ENCODE measurements at places on chromosomes 12 and 14.

DNA sequence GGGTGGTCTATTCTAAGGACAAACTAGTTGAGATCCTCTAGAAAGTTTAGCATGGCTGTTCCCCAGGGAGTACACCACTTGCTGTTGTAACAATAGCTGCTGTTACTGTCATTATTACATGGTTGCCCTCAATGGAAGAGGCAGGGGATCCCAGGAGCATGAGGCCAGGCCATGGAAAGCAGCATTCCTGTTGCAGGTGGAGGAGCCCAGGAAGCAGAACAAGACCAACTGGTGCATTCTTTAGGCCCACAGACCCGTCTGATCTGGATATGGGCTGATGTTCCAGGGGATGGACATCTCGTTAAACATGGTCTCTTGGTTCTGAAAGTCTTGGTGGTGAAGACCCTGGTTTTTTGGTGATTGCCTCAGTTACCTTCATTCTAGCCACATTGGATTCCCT lies 109.2 kb upstream of the WSCD2 start:
- no peak for DNase-seq

GRCh38 chr14:20722016-20722415 lies 23.7 kb upstream of the EDDM3A start:
- no peak for DNase-seq

DNA sequence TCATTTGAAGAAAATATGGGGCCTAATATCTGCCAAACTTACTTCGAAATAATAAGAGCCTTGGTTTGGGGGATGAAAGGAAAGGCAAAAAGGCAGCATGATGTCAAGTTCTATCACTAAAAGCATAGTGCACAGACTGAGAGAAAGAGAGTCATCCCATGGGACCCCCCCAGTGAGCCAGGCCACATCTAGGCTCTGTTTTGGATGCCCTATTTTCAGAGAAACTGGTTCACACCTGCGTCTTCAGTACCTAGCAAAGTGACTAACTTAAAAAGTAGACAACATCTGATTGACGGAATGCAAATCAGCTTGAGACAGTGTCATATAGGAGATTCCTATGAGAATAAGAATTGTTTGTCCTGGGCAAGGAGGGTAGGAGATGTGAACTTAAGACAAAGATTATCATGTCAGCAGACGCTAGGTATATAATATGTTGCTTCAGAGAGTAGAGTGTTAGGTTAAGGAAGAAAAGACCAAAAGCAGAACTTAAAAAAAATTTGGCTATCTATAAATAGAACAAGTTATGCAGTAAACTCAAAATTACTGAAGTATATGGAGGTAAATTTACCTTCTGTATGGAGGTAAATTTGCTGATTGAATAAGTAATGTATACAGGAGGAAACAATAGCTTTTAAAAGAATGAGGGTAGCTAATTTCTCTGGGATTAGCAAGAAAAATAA lies 148.2 kb downstream of the SLC41A2 start:
- no peak for DNase-seq

DNA sequence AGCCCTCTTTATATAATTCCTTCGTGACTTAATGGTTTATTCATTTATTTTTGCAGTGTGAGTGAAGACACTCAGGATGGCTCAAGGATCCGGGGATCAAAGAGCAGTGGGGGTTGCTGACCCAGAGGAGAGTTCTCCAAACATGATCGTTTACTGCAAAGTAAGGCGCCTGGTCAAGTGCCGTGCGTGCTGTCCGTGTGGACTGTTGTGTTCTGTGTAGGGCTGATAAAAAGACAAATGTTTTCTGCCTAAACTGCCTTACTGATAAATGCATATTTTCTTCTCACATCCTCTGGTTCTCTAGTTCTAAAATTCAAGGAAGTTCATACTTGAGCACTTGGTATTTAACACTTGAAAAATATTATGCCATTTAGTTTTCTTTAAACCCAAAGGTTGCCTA lies 32.5 kb downstream of the RGS6 start:
- no peak for DNase-seq

DNA sequence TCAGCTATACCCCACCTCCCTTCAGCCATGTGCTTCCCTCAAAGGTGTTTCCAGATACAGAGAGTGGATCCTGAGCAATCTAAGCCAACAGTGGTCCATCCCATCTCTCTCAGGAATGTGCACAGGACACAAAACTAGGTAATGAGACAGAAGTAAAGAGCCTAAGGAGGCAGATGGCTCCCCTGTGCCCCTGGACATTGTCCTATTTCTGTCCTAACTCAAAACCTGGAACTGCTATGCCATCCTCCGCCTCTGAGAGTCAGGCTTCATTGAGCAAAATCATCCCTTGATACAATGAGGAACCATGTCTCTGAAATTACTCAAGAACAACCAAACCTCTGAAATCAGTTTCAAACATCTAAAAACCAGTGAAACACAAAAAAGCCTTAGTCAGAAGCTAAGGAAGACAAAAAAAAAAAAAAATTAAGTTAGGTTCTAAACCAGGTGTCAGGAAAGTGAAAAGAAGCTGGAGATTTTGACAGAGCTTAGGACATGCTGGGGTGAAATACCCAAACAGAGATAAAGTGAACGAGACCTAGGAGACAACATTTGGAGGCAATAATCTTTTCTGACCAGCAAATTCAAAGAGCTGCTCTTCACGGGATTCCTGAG lies 200.3 kb upstream of the PLEKHG7 start:
- DNase-seq = no peak

- DNase-seq = no peak
Measured at GRCh38 chr12:76764856-76765255, 941 bp downstream of the ZDHHC17 start.

DNA sequence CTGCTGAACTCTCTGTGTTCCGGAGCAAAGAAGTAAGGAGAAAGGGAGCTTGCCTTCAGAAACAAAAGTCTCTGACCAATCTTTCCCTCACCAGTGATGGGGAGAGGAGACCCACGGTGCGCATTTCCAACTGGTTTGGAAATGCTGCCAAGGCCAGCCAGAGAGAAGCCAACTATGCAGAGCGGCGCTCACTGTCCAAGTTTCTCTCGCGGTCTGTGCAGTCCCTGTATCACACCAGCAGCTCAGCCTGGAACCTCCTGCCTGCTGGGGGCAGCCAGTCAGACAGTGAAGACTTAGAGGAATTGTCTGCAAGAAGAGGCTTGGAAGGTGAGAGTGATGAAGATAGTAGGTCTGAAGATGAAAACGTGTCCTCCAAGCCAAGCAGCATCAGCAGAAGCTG lies 206.2 kb downstream of the NAV3 start:
- DNase-seq = no peak

GRCh38 chr14:75984674-75985073 lies 889 bp upstream of the IFT43 start:
- DNase-seq = no peak

GRCh38 chr12:103799857-103800771 lies 40.9 kb downstream of the NT5DC3 start:
- no peak for DNase-seq

DNA sequence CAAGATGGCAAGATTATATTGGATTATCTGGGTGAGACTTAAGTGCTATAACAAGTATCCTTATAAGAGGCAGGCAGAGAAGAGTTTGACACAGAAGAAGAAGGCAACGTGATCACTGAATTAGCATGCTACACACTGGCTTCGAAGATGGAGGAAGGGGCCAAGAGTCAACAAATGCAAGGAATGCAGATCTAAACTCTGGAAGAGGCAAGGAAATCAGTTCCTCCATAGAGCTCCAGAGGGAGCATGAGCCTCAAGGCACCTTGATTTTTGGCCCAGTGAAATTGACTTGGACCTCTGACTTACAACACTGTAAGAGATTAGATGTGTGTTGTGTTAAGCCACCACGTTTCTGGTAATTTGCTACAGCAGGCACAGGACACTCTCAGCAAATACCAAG lies 536.4 kb upstream of the SEL1L start:
- no peak for DNase-seq

- no peak for DNase-seq
Measured at GRCh38 chr14:68015356-68016254, 196.0 kb downstream of the RAD51B start.

DNA sequence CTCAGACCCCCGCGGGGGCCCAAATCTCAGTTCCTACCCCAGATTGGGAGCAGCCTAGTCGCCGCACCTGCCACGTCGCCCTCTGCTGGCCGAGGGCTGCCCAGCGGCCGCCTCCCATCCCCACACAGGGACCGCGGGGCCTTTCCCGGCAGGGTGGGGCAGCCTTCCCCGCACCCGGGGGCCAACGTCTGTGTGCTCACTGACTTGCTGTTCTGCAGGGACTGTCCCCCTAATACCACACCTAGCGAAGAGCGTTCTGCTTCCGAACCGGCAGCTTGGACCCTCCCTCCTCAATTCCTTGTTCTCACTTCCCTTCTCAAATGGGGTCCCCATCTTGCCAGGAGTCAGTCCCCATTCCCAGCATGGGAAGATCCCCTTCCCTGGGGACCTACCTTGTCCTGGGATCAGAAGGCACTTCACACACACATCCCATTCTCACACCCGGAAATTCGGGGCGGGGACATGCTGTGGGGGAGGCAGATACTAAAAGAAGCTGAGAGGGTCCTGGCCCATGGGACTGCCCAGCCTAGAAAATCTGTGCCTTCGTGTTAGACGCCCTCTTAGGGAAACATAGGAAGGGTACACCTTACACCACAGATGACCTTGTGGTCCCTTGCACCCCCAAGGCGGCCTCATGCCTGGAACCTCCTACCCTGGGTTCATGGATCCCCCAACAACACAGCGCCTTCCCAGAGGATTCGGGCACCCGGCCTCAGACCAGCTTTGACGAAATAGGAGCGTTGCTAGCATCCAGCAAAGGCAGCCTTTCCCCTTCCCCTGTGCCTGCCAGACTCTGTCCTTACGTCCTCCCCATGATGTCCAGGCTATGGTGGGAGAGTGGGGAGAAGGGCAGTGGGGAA lies 16.4 kb downstream of the ACVRL1 start:
- DNase-seq = peak; percentile 34

DNA sequence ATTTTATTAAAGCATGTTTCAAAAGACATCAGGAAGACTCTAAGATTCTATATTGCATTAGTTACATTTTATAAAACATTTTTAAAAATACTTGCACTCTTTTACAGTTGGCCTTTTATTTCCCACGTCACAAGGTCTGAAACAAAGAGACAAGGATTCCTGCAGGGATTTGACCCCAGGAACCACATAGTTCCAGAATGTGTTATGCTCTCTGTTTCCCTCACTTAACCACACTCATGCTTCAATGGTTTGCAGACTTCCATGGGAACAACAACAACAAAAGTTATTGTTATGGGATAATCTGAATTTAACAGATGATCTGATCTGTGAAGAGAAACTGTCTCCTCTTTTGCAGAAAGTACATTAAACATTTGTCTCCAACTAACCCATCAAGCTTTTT lies 104.3 kb upstream of the PPFIA2 start:
- DNase-seq = no peak

- peak; percentile 61 for DNase-seq
Measured at GRCh38 chr12:49043856-49044258, 16.7 kb downstream of the KMT2D start.

DNA sequence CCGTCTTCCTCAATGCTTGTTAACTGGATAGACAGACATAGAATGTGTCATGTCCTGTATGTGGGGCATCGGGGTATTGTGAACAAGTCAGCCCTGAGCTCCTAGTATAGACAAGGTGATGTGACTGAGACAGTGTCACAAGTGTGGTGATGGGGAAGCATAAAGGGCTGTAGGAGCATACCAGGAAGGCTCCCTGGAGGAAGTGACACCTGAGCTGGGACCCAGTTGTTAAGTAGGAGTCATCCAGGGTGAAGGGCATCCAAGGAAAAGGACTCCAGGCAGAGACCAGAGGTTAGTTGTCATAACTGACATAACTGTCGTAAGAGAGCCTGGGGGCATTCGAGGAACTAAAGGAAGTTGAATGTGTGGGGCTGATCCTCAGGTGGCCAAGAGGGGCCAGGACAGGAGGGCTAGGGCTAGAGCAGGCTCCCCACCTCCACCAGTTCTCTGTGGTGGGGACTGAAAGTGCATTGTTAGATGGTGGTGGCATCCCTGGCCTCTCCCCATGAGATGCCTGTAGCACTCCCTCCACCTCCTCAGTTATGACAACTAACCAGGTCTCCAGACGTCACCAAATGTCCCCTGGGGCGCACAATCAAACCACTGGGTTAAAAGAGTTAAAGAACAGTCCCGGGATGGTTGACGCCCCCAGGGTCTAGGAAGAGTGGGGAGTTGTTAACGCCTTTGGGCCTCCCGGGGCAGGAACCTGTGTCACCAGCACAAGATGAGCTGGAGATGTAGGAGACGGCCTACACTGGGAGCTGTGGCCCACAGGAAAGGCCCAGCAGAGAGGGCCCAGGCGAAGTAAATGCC lies 2.4 kb downstream of the FICD start:
- DNase-seq = no peak

GRCh38 chr12:84585776-84586395 lies 326.7 kb downstream of the SLC6A15 start:
- DNase-seq = no peak

GRCh38 chr14:61489932-61490331 lies 168.6 kb downstream of the PRKCH start:
- DNase-seq = no peak

Data from stimulated activated CD8-positive, alpha-beta memory T cell treated with anti-CD3 and anti-CD28 coated beads, Interleukin-4, amount 100 ng/mL, for 1 hour (primary cell).